ENCODE measurements at places on chromosomes 2 and 18.

DNA sequence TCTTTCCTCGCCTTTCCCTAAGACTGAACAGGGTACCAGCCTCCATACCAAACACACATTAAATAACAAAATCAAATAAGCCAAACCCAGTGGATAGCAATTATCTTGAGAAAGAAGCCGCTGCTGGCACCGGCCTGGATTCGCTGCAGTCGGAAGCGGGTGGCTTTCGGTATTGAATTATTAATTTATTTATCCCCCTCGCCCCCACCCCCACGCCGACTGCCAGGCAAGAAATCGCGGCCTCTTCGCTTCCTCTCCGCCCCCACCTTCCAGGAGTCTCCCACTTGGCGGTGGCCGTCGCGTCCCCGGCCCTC is 370 bp upstream of the ZNF804A start:
- no peak for DNase-seq

DNA sequence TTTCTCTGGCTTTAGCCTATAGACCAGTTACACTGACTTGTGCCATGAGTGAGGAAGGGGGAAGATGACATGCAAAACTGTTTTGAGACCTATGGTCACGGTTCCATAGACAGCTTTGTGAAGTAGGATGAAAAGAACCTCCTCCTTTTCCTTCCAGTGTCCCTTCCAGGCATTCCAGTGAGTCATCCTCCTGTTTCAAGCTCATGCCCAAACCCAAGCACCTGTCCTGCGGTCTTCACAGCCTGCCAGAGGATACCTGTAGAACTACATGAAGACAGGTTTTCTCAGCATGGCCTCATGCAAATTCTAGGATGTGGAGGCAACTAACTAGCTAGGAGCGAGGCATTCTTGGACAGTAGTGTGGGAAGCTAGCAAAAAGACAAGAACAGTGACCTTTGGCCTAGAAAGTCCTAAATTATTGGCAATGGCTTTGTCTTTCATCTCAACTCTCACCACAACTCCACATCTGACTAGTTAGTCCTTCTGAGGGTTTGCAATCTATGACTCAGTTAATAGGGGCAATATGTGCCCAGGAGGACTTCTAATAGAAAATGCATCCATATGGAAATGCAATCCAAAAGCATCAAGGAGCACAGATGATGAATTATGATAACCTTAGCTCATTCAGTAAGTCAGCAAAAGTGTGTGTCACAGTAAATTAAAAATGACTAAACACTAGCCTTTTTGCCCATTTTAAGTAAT is 154.7 kb downstream of the RBM43 start:
- DNase-seq: peak; percentile 20

- no peak for DNase-seq
Measured at GRCh38 chr2:112163541-112163981, 25.4 kb downstream of the FBLN7 start.

DNA sequence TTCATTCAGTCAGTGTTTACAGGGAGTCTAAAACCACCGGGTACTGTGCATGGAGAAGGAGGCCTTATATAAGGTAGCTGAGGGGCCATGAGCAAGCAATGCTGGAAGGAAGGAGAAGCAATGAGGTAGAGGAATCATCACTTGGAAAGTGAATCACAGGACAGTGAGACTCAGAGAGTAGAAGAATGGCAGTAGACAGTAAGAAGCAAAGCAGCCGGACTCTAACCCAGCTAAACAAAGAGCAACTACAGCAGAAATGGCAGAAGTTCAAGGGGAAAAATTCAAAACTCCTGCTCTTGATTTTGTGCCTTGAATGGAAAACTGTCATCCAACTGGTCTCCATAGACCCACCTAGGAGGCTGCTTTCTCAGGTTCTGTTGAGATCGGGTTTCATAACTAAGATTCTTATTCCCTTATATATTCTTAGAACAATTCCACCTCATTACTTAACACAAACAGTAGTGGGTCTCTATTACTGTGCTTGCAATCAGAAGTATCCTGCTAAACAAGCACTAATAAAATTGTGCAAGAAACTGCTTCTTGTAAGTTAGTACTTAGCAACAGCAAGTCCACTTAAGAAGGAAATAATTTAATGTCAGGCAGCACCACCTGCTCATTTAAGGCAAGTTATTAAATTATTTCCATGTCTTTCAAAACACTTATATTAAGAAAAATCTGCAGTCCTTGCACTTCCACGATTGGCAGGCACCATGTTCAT is 68.0 kb downstream of the RBMS1 start:
- peak; percentile 42 for DNase-seq

- DNase-seq: peak; percentile 60
Measured at GRCh38 chr2:224196810-224197209, 157.7 kb upstream of the SERPINE2 start.

GRCh38 chr2:287911-288757 is at the start of gene ALKAL2:
TSS of gene ALKAL2 (minus strand) at chr2:288091. CDS start at chr2:287835, 256 bp downstream.
- DNase-seq: no peak

DNA sequence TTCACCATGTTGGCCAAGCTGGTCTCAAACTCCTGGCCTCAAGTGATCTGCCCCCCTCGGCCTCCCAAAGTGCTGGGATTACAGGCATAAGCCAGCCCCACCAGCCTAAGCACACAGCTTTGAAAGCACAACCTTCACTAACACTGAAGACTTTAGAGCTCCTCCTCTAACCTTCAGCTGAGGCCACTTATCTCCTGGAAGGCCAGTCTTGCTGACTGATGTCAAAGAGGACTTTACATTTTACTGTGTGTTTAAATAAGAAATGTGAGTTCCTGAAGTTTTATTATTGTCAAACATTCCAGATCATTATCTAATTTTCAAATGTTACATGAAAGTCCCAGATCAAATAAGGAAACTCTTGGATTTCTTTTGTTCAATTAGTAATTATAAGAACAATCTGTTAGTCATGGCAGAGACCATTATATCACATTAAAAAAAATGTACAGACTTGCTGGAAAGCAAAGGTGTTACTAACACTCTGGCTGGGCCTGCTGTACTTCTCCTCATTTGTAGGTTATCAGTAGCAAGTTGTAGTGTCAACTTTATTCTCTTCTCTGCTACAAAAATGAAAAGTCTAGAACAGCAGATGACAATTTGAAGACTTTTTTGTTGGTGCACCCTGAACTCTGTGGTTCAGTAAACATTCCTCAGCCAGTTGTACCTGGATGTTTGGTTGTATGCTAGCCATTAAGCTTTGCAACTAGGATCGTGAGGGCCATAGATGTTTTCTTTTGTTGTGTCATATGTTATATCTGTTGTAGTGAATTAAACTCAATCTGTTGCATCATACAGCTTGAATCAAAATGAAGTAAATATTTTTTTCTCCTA is 80.0 kb downstream of the AOX1 start:
- peak; percentile 20 for DNase-seq

DNA sequence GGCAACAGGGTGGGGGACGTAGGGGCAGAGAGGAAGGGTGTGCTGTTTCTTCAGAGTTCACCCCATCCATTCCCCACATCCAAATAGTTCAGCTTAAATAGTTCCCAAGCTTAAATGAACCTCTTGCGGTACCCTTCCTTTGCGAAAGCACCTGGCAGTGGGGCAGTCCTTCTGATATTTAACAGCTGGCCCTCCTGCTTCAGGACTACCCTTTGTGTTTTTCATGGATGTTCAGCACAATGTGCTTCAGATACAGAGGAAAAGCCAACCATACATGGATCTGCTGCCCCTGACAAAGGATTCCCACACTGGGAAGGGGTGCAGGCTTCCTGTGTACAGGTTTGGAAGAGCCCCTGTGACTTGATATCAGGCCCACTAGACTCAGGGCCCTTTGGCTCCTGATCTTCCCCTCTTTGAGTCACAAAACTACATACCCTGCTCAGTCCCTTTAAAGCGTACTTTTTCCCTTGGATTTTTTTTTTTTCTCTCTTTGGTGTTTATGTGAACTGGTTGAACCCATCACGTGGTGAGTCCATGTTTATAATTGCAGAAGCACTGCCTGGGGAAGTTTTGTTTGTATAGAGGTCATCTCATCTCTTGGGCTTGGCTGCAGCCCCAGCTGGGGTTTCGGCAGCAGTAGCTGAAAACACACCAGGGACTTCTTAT is 45.3 kb upstream of the IGFBP5 start:
- DNase-seq: peak; percentile 66

GRCh38 chr2:179107737-179108136 is 57.8 kb upstream of the CCDC141 start:
- peak; percentile 47 for DNase-seq

DNA sequence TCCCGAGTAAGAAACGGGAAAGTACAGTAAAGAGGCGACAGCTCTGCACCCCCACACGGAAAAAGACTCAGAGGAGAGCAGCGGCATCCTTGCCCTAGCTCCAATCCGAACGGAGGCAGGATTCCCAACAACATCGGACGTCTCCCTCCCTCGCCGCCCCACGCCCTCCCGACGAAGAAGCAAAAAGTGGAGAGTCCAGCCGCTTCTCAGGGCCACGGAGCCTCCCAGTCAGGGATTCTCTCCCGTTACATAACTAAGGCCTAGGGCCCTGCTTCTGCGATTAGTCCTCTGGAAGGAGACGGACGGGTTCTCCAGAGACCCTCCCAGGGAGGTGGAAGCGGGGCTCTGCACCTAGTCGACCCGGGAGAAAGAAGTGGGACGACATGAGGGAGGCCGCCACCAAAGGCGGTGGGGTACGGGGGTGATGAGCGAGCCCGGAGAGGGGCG is 587 bp downstream of the SUMO1 start:
- peak; percentile 63 for DNase-seq

DNA sequence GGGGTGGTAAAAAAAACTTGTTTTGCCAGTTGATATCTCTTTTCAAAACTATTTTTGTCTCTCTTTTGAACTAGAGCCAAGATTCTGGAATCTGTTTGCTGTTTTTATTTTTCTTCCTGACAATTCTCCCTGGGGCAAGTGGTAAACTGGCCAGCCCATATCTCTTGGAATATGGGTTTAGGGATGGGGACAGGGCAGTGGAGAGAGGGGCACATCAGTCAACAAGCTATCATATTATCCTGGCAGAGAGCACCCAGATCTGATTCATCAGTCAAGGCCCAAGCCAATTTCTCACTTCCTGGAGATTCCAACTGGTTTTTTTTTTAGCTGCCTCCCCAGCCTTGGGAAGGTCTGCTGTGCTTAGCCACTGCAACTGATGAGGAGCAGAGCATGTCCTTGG is 52.3 kb downstream of the ARHGAP28 start:
- DNase-seq: peak; percentile 25

DNA sequence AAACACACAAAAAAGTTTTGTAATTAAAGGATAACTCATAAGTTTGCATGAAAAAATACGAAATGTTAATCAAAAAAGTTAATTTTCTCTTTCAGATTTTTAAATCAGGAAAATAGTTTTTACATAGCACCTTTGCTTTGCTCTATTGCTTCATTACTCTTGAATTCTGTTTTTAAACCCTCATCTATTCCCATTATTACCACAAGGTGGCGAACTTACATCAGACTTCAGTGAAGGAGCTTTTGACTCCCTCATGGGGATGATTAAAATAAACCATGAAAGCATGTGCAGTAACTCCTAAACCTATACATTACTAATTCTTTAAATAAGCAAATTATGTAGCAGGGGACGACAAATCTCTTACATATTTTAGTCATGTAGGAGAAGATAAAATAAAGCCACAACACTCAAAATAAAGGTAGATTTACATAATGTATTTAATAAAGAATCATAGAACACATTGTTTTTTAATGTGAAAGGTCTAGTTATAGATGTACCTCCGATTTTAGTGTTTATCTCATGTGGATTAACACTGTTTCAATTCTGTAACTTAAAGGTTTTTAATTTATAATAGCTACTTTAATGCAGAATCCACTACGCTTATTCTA is 105.2 kb downstream of the NETO1 start:
- DNase-seq: peak; percentile 60

GRCh38 chr18:42038936-42039335 is 83.9 kb downstream of the PIK3C3 start:
- DNase-seq: peak; percentile 52

- no peak for DNase-seq
Measured at GRCh38 chr2:237446338-237446665, 32.3 kb upstream of the COL6A3 start.

DNA sequence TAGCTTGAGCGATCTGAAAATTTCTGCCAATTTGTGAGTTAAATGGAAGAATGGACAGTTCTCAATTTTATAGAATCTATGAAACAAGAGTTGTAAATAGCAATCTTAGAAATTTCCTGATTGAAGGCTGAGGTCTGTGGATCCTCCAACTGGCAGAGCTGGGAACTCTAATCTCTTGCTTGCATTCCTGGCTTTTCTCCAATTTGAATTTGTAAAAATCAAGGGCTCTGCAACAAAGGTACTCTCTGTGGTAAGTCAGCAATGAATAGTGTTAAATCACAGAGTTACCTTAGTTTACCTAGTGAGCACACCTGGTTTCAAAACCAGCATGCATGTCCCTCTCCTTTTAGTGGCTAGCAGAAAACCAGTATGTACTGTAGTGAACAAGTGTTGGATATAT is 1070.5 kb downstream of the TDRD15 start:
- DNase-seq: no peak

GRCh38 chr2:237629739-237630138 is 2.4 kb downstream of the LRRFIP1 start:
- peak; percentile 68 for DNase-seq

- no peak for DNase-seq
Measured at GRCh38 chr2:20172273-20173055, 52.5 kb downstream of the SDC1 start.

Measured in M059J (cell line).